ENCODE measurements at places on chromosomes 6 and 20.

GRCh38 chr6:42503894-42504293, 52.2 kb upstream of the TRERF1 start:
- no peak for DNase-seq

GRCh38 chr6:132019586-132019985, 68.4 kb upstream of the CCN2 start:
- DNase-seq, result no peak

DNA sequence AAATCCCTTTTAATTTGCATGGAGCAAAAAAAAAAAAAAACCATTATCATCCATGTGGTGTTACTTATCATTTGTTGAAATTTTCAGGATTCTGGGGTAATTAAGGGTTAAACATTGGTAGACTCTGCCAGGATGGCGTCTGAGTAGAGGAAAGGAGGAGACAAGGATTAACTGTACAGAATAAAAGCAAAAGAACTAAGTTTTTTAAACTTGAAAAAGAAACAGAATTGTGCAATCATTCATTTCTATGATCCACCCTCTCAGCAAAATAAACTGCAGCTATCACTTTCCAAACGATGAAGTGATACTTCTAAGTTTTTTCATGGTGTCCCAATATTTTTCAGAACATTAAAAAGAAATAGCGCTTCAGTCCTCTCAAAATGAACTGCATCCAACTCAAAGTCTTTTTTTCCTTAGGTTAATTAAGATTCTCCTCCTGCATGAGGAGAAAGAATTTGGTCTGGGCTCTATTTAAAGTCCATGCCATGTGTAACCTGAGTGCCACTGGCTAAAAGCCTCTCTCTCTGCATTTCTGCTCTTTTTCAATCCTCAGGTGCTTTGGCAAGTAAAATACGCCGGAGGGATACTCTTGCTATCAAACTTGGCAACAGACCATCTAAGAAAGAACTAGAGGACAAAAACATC, 69.5 kb upstream of the LTV1 start:
- no peak for DNase-seq

GRCh38 chr6:74208239-74208638, 512.2 kb downstream of the CD109 start:
- DNase-seq, result no peak

GRCh38 chr20:34701405-34702085, 2.6 kb upstream of the TP53INP2 start:
- DNase-seq, result no peak

DNA sequence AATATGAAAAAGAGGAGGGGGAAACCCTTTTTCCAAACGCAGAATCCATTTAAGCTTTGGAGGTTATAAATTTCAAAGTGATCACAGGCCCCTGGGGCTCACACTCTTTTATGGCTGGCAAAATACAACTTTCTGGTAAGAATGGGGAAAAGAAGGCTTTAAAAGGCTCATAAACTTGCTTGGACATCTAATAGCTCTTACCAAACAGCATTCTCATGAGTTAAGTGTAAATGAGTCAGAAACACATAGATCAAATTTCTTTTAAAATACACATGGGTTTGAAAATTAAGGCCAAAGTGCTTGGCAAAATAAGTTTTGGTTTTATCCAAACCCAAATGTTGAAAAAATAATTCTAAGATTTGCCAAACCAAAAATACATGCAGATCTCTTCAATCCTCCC, 154.6 kb downstream of the SOBP start:
- no peak for DNase-seq

- DNase-seq, result no peak
Observed at GRCh38 chr6:125668071-125668470, 81.4 kb upstream of the HEY2 start.

DNA sequence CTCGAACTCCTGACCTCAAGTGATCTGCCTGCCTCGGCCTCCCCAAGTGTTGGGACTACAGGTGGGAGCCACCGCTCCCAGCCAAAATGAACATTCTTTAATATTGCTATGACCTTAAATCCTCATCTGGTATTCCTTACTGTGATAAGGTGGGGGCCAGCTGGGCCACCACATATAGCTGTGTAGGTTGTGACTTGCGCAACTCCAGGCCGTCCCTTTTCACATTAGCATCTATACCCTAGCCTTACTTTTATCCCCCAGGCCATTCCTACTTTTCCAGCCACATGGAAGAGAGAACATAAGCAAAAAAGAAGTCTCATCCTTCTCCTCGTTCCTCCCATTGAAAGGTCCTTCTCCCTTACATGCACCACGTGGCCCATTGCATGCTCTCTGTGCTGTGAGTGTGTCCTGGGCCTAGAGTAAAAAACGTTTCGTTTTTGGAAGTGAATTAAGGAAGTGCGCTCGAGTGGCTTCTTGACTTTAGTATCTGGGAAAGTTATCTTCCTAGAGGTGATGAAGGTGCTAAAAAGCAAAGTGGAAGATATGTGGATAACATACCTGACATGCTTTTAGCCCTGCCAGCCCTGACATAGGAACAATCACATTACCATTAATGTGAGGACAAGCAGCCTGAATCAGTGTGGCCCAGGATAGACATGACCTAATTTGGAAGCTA, 56.8 kb upstream of the KIF13A start:
- DNase-seq, result no peak

DNA sequence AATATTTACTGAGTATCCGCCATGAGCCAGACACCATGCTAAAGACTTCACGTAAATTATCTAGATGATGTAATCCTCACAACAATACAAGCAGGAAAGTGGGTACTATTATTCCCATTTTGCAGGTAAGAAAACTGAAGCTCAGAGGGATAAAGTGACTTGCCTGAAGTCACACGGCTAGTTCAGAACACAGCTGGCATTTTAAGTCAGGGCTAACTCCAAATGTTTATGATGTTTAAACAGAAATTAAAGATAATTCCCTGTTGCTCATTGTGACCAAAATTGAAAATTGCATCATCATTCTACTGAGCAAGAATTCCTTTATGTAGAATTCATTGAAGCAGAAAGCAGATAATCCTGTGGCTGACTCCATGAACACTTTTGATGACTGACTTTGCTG, 71.3 kb upstream of the STXBP5 start:
- DNase-seq, result no peak

DNA sequence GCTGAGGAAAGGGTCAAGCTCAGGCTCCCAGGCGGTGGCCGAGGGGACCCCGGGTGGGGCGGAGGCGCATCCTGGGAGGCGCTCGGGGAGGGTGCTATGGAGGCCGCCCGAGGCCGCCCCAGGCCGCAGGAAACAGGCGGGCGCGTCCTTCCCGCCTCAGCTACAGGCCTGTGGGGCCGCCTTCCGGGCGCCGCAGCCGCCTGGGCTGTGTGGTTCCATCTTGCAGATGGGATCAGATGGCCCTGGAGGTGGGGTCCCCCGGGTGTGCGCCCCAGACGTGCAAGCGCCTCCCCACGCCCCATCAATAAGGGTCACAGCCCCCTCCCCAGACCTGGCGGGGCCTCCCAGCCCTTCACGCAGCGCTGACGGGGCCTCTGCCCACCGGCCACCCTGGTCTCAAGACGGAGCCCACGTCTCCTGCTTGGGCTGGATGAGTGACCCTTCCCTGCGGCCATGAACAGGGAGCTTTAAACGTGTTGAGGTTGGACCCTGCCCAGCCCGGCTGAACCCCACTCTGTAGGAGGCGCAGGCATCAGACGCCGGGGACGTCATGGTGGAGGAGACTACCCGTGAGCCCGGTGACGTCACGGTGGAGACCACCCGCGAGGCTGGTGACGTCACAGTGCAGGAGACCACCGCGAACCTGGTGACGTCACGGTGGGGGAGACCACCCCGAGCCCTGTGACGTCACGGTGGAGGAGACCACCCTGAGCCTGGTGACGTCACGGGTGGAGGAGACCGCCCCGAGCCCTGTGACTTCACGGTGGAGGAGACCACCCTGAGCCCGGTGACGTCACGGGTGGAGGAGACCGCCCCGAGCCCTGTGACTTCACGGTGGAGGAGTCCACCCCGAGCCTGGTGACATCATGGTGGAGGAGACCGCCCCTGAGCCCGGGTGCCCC, 267.0 kb downstream of the DLL1 start:
- no peak for DNase-seq

DNA sequence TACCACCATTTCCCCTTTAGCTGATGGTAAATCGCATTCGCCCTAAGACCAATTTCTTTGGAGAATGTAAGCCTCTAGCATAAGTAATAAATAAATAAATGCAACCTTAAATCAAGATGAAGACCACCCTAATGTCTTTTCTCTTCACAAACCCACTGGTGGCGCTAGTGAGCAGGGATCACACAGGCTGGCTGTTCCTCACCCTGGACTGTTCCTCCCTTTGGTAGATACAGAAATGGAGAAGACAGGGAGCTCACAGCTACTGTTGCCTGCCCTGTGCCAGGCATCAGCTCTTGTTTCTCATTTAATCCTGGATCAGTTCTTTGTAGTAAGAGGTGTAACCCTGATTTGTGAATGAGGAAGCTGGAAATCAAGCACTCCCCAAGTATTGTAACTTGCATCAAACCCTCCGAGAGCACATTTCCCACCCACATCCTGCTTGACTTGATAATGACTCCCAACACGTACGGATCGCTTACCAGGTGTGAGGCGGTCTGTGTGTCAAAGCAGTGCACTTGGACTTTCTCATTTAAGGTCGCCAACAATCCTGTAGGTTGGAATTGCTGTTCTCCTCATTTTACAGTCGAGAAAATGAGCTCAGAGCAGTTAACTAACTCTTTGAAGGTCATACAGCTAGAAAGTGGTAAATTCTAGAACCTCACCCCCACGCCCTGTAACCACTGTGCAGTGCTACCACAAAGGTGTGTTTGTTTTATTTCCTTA, 236.1 kb downstream of the TSHZ2 start:
- DNase-seq, result no peak

GRCh38 chr6:116200619-116201249, 53.1 kb downstream of the TSPYL4 start:
- DNase-seq, result no peak

DNA sequence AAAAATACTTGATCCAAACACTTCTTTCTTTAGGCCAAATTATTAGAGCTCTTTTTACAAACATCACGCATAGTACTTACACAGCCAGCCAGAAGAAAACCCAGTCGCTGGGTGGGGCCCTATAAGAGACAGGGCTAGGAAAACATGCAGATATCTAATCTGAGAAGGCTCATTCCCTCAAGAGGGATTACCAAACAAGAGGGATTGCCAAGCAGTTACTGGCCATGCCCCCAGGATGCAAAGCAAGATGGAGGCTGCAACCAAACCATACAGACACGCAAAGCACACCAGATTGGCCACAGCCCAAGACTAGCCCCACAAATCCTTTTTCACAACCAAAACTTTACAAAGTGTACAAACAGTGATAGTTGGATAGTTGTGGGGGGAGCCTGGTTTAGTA, 1235.4 kb upstream of the GJE1 start:
- DNase-seq, result no peak

GRCh38 chr6:125667326-125667725, 82.1 kb upstream of the HEY2 start:
- DNase-seq, result no peak

DNA sequence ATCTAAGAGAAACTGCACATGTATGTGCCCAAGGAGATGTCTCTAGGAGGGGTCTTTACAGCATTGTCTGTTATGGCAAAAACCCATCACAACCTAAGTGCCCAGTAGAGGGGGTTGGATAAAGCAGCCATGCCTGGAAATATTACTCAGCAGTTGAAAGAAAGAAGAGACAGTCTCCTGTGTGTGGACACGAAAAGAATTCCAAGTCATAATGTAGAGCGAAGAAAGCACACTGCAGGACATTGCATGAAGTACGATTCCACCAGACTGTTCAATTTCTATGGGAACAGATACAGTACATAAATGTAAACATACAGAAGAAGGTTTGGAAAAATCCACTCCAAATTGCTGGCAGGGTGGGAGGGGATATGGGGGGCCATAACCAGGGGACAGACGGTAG, 7.3 kb upstream of the TGM2 start:
- no peak for DNase-seq

- no peak for DNase-seq
Observed at GRCh38 chr6:122400462-122401089, 1.1 kb downstream of the HSF2 start.

- DNase-seq, result no peak
Observed at GRCh38 chr20:58875111-58875510, 22.6 kb downstream of the GNAS start.

GRCh38 chr6:16196984-16197546, 41.3 kb upstream of the GMPR start:
- DNase-seq, result no peak

DNA sequence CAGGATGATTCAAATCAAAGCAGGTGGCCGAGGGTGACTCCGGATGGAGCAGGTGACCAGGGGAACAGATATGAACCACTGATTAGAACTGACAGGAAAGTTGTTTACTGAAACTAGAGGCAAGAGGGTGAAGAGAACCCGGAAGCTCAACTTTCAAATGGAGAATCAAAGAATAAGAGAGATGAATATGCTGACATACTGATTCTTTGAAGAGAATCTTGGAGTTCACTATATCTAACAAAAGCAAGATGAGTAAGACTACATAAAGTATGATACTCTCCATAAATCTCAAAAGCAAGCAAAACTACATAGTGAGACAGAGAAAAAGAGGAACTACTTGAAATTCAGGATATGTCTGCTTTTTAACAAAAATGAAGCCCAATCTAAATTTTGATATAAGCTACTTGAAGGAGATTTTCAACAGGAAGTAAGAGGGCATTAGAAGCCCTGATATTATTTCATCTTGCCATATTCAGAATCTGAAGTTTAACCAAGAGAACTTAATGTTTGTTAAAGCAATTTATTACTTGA, 4.0 kb upstream of the UBD start:
- no peak for DNase-seq

GRCh38 chr6:6696867-6697531, 108.5 kb downstream of the LY86 start:
- DNase-seq, result no peak

GRCh38 chr20:63969838-63970713, at the start of gene ZNF512B:
ZNF512B (minus strand) TSS chr20:63969930; CDS start chr20:63967950, 1,980 bp downstream.
- peak; percentile 44 for DNase-seq

- DNase-seq, result no peak
Observed at GRCh38 chr6:43082806-43083655, 6.9 kb downstream of the PTK7 start.

DNA sequence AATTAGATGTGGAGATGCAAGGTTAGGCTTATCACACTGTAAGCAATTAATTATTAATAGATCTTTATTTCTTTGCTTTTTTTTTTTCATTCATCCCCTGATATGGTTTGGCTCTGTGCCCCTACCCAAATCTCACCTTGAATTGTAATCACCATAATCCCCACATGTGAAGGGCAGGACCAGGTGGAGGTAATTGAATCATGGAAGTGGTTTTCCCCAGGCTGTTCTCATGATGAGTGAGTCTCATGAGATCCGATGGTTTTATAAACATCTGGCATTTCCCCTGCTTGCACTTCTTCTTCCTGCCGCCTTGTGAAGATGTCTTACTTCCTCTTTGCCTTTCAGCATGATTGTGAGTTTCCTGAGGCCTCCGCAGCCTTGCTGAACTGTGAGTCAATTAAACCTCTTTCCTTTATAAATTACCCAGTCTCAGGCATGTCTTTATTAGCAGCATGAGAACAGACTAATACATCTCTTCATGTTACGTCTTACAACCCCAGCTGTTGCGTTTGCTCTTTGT, 333.8 kb downstream of the CDH26 start:
- no peak for DNase-seq
